ENCODE measurements at places on chromosomes 7 and 10. TPM values are rescaled to one million over a fixed set of nuclear protein-coding genes. Genes with fewer than 3 reads are reported as not detected.

Gene LAMB1
- total RNA-seq = 109 TPM

Gene SPAG6
- total RNA-seq = not detected

Gene HOXA5
- total RNA-seq = 0.27 TPM

Gene LRIT1
- total RNA-seq = not detected

Gene NKX2-3
- not detected for total RNA-seq

Gene TMEM213
- not detected for total RNA-seq

Gene MLXIPL
- total RNA-seq = 14.0 TPM

Gene LRRD1
- total RNA-seq = 0.10 TPM

Gene PIK3CG
- total RNA-seq = 2.4 TPM

Gene PITX3
- total RNA-seq = not detected

Gene SHLD2
- 17.6 TPM for total RNA-seq

Gene PON3
- 1.6 TPM for total RNA-seq

Gene TRDMT1
- 4.8 TPM for total RNA-seq

Gene CFAP70
- 1.7 TPM for total RNA-seq

Gene AKR1D1
- total RNA-seq = not detected

Gene SCRN1
- 22.9 TPM for total RNA-seq

Gene ARMH3
- total RNA-seq = 33.7 TPM

Gene CCZ1
- total RNA-seq = 39.9 TPM

Gene ANXA8L1
- 5.1 TPM for total RNA-seq

Gene RNF133
- 0.15 TPM for total RNA-seq

Gene ADAM22
- total RNA-seq = 3.1 TPM

Gene ARHGAP22
- total RNA-seq = 4.7 TPM

Gene ASB15
- total RNA-seq = 34.3 TPM

Gene WEE2
- total RNA-seq = not detected

Gene CUZD1
- total RNA-seq = 0.32 TPM

Gene RAPGEF5
- 29.8 TPM for total RNA-seq

Gene BAG3
- 114 TPM for total RNA-seq

Gene CCL26
- 3.2 TPM for total RNA-seq

Gene INTS1
- 42.4 TPM for total RNA-seq

Gene ST8SIA6
- total RNA-seq = 11.0 TPM

Gene TFEC
- 4.0 TPM for total RNA-seq

Gene HABP2
- not detected for total RNA-seq

Gene C10orf143
- 2.3 TPM for total RNA-seq

Gene CPA1
- total RNA-seq = 0.29 TPM

Gene WNT8B
- total RNA-seq = not detected

Gene KIAA1217
- total RNA-seq = 19.5 TPM

Gene JCAD
- 44.6 TPM for total RNA-seq

Gene CCDC172
- not detected for total RNA-seq

Gene GDF2
- not detected for total RNA-seq

Gene PDSS1
- total RNA-seq = 4.7 TPM

Gene ZNF365
- 1.8 TPM for total RNA-seq

Gene SNCG
- total RNA-seq = 27.8 TPM

Gene GALNT17
- total RNA-seq = 0.35 TPM

Gene CYP2W1
- not detected for total RNA-seq

Gene CYP2E1
- total RNA-seq = 1.3 TPM

Gene COL1A2
- total RNA-seq = 270 TPM
